ENCODE measurements at places on chromosomes 7 and 10. TPM values are rescaled to one million over a fixed set of nuclear protein-coding genes. Genes with fewer than 3 reads are reported as not detected.

Gene HOXA10
- 0.03 TPM for polyA plus RNA-seq

- no peak for DNase-seq
Observed at GRCh38 chr10:105700218-105700617, 1059.1 kb downstream of the SORCS3 start.

Gene FAM13C
- 0.04 TPM for polyA plus RNA-seq

Gene ATAD1
- polyA plus RNA-seq: 13.2 TPM

Gene PIK3AP1
- 4.6 TPM for polyA plus RNA-seq

Gene ELN
- 0.37 TPM for polyA plus RNA-seq

Data from HepG2 (cell line).